ENCODE measurements at places on chromosomes 4 and X. TPM values are rescaled to one million over a fixed set of nuclear protein-coding genes. Genes with fewer than 3 reads are reported as not detected.

WDR17 gene
- 0.26 TPM for polyA plus RNA-seq

DCLK2 gene
- polyA plus RNA-seq: 0.18 TPM

LIAS gene
- 19.6 TPM for polyA plus RNA-seq

RHOXF1 gene
- polyA plus RNA-seq: not detected

TRAM1L1 gene
- 0.29 TPM for polyA plus RNA-seq

STARD8 gene
- 5.0 TPM for polyA plus RNA-seq

SMARCA1 gene
- polyA plus RNA-seq: 8.5 TPM

PTPN13 gene
- 0.65 TPM for polyA plus RNA-seq
